Pons (tissue), 1 donor: ENCODE measurements at places on chromosomes 6 and 20.

- no peak for DNase-seq
Measured at GRCh38 chr6:142773324-142773723, 171.7 kb downstream of the HIVEP2 start.

DNA sequence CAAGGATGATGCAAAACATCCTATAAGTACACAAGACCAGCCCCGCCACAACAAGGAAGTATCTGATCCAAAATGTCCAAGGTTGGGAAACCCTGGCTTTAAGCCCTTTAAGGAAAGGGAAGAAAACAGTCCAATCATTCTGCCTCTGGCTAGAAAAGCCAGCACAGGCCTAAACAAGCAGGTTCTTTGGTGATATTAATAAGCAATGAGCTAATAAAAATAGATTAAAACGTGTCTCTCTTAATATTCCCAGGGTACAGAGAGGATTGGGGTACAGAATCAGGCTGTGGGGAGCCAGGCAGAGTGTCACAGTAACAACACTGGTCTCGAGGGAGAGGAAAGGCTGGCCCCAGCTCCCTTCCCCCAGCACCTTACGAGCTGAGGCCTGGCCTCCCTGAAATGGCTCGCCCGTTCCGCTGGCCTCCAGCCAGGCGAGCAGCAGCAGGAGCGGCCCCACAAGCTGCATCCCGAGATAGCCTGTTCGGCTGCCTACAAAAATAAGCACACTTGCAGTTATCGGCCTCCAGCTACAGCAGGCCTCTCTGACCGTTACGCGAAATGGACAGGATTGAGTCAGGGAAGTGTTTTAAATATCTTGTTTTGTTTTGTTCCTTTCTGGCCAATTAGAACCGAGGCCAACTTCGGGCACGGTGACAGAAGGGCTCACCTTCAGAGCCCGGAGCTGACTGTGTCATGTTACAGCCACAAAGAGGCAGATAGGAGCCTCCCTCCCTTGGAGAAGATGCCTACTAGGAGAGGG, 4.0 kb upstream of the ZMYND8 start:
- peak; percentile 78 for DNase-seq

DNA sequence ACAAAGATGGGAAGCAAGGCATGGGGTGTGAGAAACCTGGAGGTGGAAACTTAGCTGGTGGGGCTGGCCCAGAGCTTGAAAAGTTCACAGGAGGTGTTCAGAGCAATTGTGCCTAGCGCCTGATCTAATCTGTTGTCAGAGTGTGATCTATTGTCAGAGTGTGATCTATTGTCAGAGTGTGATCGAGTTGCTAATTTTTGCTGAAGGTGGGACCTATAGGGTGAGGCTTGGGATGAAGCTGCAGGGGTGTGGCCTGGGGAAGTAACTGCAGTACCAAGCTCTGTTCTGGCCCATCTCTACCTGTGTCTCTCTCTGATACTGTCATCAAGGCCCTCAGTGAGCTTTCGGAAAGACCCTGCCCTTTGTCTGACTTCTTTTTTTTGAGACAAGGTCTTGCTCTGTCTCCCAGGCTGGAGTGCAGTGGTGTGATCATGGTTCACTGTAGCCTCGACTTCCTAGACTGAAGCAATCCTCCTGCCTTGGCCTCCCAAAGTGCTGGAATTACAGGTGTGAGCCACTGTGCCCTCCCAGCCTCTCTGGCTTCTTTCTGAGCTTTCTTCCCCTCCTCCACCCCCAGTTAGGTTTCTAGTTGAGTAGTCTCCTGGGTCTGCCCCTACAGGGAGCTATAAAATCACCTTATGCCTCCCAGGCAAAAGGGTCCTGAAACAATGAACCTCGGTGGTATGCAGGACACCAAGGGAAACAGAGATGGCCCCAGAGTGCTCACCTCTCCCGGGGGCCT, 150.8 kb upstream of the RNF24 start:
- no peak for DNase-seq

DNA sequence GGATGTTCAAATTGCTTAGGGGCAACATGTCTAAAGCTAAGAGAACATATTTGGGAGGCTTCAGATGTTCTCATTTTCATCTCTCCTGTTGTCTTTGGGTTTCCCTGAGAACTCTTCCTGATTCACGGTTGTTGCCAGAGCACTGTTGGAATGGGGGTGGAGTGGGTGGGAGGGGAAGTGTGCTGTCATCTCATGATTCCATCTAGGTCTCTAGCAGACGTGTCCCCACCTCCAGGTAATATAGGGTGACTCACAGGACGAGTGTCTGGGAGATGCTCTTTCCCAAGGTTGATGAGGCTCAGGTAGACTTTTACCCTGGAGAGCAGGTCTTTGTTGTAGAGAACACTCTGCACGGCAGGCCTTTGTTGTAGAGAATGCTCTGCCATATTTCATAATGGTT, 636.9 kb downstream of the QKI start:
- no peak for DNase-seq

GRCh38 chr20:22473293-22473692, 111.1 kb downstream of the FOXA2 start:
- DNase-seq = no peak

DNA sequence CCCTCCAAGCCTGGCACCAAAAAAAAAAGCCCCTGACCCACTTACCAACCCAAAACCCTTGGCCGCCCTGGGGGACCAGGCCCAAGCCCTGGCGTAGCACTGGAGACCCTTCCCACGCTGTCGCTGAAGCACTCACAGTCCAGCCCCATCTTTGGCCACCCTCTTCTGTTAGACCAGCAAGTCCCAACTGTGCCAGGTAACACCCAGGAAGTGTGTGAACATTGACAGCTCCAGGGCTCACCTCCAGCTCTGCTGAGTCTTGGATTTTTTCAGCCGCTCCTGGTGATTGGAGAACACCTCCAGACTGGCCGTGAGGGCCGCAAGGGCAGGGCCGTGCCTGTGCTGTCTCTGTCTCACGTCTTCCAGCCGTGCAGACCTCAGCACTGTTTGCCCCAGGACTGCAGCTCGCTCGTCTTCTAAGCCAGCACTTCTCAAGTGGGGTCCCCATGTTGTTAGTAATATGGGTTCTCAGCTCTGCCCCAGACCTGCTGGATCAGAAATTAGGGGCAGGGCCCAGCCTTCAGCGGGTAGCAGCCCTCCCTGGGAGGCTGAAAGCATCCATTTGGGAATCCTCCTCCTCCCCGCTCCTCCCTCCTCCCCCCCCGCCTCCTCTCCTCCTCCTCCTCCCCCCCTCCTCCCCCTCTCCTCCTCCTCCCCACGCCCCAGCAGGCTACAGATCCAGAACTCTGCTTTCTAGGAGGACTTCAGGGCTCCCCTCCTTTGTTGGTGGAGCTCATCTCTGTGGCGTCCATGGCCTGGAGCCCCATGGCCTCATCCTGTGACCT, 18.1 kb downstream of the NPEPL1 start:
- DNase-seq = no peak

DNA sequence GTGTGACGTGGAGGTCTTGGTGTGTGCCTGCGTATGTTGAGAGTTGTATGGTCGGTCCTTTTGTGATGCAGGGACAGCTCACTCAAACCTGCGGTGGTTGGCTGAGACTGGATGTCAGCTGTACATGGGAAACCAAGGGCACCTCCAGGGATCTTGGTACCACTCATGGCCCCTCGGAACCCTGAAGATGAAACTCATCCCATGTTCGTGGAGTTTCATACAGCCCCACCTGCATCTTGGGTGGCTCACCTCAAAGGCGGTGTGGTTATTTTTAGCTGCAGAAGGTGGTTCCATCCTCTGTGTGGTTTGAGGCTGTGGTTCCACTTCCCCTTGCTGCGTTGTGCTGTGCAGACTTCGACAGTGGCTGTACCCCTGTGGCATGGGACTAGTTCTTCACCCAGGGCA, 52.6 kb upstream of the SLC22A1 start:
- DNase-seq = no peak

DNA sequence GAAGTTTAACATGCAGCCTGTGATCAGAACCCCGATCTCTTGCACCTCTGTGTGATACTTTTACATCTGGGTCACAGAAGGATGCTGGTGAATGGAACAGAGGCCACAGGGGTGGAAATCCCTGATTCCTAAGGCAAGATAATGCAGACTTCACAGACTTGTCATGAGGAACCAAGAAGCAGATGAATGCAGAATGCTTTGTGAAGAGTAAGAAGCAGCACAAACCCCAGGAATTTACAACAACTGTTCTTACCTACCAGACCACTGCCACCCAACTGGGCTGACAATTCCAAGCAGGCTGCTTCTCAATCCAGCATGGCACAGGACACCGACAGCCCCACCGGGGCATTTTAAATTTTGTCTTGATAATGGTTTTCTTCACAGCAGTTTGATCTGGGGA, 113.2 kb upstream of the CD93 start:
- no peak for DNase-seq

- no peak for DNase-seq
Measured at GRCh38 chr20:17859616-17860232, 108.9 kb downstream of the SNX5 start.

- no peak for DNase-seq
Measured at GRCh38 chr20:38812709-38813573, 7.4 kb downstream of the PPP1R16B start.

- no peak for DNase-seq
Measured at GRCh38 chr20:36462440-36463211, 78.7 kb upstream of the MYL9 start.

DNA sequence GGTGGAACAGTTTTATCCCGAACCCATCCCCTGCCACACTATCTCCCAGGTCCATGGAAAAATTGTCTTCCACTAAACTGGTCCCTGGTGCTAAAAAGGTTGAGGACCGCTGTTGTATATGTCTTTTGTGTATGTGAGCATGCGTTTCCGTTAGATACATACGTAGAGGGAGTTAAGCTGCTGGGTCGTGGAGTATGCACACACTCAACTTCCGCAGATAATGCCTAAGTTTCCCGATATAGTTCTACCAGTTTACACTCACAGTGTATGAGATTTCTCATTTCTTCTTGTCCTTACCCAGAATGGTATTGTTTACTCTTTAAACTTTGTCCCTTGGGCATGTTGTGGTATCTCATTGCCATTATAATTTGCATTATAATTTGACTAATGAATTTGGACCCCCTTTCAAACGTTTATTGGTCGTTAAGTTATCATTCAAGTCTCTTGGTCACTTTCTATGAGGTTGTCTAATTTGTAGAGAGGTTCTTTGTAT, 50.5 kb upstream of the SCAF8 start:
- no peak for DNase-seq

GRCh38 chr6:153976921-153977693, 61.9 kb upstream of the OPRM1 start:
- no peak for DNase-seq

GRCh38 chr6:83707829-83708545, 914 bp downstream of the SNAP91 start:
- peak; percentile 27 for DNase-seq

DNA sequence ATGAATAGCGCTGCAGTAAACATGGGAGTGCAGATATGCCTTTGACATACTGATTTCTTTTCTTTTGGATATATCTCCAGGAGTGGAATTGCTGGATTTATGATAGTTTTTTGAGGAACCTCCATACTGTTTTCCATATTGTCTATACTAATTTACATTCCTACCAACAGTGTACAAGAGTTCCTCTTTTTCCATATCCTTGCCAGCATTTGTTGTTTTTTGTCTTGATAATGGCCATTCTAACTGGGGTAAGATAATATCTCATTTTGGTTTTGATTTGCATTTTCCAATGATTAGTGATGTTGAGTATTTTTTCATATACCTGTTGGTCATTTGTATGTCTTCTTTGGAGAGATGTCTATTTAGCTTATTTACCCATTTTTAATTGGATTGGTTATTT, 3.3 kb downstream of the SYCP2L start:
- no peak for DNase-seq

DNA sequence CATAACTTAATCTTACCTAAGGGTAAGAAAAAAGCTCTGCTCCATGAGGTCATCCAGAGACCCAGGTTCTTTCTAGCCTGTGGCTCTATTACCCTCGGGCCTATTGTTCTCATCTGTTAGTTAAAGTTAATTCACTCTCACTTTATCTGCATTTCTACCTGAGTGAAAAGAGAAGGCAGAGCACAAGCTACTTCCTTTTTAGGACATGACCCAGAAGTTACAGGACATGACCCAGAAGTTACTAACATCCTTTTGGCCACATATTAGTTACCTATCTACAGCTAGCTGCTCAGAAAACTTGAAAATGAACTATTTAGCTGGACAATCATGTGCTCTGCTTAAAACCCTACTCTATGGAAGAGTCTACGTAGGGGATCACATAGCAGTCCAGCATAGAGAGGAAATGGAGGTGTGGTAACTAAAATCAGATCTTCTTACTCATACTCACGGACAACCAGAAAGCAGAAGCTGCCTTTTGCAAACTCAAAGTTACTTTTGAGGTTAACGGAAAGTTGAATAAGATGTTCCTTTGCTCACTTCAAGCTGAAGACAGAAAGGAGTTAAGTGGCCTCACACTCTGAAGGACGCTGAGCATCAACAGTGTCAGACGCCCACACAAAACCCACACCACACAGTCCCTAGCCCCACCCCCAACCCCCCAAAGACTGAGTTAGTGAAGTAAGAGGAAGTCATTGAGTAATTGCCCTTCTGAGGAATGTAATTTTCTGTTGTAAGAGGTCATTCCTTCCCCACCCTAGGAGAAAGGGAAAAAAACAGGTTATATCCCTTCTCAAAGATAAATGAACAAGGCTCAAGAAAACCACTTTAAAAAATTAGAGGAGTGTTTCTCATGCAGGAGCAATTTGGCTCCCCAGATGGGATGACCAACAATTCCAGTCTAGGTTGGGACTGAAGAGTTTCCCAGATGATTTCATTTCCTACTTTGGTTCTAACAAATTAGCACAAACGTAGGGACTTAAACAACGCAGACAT, 45.9 kb upstream of the TAB2 start:
- peak; percentile 56 for DNase-seq

DNA sequence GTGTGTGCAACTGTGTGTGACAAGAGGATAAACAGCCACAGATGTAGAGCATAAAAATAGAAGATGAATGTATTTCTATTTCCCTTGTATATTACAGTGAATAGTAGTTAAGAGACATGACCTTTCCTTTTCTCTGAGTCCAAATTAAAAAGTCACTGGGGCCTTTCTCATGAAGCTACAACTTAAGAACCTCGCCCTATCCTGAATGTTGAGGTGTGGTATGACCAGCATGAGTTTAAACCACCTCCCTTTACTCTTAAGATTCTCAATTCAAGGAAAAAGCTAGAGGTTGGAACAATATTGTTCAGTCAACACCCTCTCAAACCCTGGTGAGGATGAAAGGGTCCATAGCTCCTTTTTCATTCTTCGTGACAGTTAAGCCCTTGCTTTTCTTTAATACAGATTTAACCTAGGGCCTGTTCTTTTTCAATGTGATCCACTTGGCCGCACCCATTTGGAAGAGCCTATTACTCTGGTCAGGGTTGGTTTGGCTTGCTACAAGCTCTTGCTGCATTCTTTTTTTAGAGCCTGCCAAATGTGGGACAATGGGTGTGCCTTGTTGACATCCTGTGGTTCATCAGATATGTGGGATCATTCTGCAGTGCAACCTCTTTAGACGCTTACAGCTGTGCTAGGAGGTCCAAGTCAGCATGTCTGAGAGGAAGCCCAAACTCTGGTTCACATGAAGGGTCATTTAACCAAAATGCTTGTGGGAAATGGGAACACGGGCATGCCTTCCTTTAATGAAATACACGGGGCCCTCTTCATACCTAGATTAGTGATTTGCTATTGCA, 290.0 kb downstream of the HAO1 start:
- DNase-seq = no peak

- no peak for DNase-seq
Measured at GRCh38 chr20:15919118-15919517, 654.1 kb downstream of the KIF16B start.

GRCh38 chr6:45663251-45664221, 285.8 kb upstream of the SUPT3H start:
- DNase-seq = peak; percentile 35
